ENCODE measurements at places on chromosomes 1 and 21. TPM values are rescaled to one million over a fixed set of nuclear protein-coding genes. Genes with fewer than 3 reads are reported as not detected.

The FMO3 gene
- total RNA-seq = not detected

The TRIM17 gene
- total RNA-seq = 2.6 TPM

The GPR153 gene
- total RNA-seq = 1.2 TPM

The CFH gene
- 13.3 TPM for total RNA-seq

The ERICH3 gene
- total RNA-seq = 0.05 TPM

DNA sequence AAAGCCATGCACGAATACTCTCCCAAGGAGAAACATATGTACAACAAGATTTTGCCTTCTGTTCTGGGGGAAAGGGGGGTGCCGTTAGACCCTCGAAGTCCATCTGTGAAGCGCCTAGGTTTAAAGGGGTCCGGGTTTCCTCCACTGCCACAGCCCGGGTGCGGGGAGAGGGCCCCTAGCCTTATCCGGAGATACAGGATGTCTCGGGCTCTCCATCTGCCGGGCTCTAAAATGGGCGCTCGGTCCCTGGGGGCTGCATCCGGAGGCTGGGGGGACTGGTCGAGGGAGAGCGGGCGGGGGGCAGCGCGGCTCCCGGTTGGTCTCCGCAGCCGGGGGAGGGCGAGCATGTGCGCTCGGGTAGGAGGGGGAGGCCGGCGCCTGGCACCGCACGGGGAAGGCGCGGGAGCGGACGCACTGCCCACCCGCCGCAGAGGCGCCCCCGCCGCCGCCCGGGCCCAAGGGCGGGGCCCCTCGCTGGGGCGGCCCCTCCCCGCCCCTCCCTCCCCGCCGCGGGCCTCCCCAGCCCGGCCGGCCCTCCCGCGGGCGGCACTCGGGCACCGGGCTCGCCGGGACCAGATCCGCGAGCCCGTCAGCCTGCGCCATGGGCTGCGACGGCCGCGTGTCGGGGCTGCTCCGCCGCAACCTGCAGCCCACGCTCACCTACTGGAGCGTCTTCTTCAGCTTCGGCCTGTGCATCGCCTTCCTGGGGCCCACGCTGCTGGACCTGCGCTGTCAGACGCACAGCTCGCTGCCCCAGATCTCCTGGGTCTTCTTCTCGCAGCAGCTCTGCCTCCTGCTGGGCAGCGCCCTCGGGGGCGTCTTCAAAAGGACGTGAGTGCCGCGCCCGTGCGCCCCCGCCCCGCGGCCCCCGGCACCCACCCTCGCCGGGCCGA, 63.1 kb downstream of the ELK4 start:
- H3K4me3 ChIP-seq = no peak overlapping the region
- H3K36me3 ChIP-seq = no peaks in the 10 kb centered on the region
- H3K27ac ChIP-seq = no peak overlapping the region

GRCh38 chr1:167135281-167135840, 41.5 kb downstream of the STYXL2 start:
- no peaks in the 10 kb centered on the region for H3K36me3 ChIP-seq
- DNase-seq = no peak
- peaks cover 37% of the 10 kb centered on the region for H3K27me3 ChIP-seq
- no peak overlapping the region for H3K4me3 ChIP-seq
- no peaks in the 10 kb centered on the region for H3K4me1 ChIP-seq
- H3K27ac ChIP-seq = no peak overlapping the region

DNA sequence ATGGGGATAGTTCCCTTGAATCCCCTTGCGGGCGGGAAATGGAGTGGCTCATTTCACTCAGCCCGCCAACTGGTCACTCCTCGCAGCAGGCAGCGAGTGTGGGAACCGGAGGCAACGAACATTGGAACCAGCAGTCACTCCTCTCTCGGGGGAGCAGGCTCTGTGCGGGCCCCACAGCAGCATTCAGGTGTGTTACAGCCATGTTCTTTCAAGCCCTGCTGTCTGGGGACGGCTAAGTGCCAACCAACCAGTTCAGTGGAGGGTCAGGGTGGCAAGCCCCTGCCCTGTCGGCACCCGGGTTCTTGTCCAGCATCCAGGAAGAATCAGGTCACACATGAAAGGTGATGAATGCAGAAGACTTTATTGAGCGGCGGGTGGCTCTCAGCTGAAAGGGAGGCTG, 370.5 kb downstream of the NUF2 start:
- H3K4me1 ChIP-seq = no peaks in the 10 kb centered on the region
- no peaks in the 10 kb centered on the region for H3K27me3 ChIP-seq
- no peak overlapping the region for H3K4me3 ChIP-seq
- DNase-seq = no peak
- no peaks in the 10 kb centered on the region for H3K36me3 ChIP-seq

GRCh38 chr1:17950728-17951127, 156.9 kb upstream of the IGSF21 start:
- no peak for DNase-seq
- H3K27ac ChIP-seq = no peak overlapping the region
- no peaks in the 10 kb centered on the region for H3K27me3 ChIP-seq
- H3K4me1 ChIP-seq = no peaks in the 10 kb centered on the region

- peaks cover 65% of the 10 kb centered on the region for H3K27me3 ChIP-seq
- H3K27ac ChIP-seq = no peak overlapping the region
- no peak overlapping the region for H3K4me3 ChIP-seq
- H3K4me1 ChIP-seq = no peaks in the 10 kb centered on the region
- no peaks in the 10 kb centered on the region for H3K36me3 ChIP-seq
- no peak for DNase-seq
Observed at GRCh38 chr1:152515434-152515783, 1.1 kb downstream of the CRCT1 start.

DNA sequence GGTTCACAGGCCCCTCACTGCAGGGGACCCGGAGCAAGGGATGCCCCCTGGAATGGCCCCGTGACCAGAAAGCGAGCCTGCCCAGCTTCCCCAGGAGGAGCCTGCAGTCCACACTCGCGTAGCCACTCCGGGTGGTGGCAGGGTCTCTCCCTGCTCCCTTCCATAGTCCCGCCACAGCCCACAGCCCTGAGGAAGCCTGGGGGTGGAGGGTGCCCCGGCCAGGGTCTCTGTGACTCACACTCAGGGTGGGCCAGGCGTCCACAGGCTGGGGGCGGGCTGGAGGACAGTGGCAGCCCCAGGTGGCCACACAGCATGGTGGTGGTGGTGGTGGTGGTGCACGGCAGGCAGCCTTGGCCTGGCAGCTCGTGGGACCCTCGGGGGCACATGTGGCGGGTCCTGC, 15.6 kb downstream of the YBEY start:
- no peak overlapping the region for H3K27ac ChIP-seq
- no peak for DNase-seq
- H3K27me3 ChIP-seq = no peaks in the 10 kb centered on the region
- H3K4me1 ChIP-seq = peaks cover 4% of the 10 kb centered on the region
- H3K36me3 ChIP-seq = peaks cover 42% of the 10 kb centered on the region
- no peak overlapping the region for H3K4me3 ChIP-seq

Data from activated CD8-positive, alpha-beta memory T cell treated with anti-CD3 and anti-CD28 coated beads, Interleukin-2, amount 10 ng/mL, durations not matched to agents 7 days and 5 days (primary cell).